ENCODE measurements at places on chromosomes 12 and 14.

GRCh38 chr12:42893803-42894202, 304.3 kb upstream of the PRICKLE1 start:
- DNase-seq: no peak

DNA sequence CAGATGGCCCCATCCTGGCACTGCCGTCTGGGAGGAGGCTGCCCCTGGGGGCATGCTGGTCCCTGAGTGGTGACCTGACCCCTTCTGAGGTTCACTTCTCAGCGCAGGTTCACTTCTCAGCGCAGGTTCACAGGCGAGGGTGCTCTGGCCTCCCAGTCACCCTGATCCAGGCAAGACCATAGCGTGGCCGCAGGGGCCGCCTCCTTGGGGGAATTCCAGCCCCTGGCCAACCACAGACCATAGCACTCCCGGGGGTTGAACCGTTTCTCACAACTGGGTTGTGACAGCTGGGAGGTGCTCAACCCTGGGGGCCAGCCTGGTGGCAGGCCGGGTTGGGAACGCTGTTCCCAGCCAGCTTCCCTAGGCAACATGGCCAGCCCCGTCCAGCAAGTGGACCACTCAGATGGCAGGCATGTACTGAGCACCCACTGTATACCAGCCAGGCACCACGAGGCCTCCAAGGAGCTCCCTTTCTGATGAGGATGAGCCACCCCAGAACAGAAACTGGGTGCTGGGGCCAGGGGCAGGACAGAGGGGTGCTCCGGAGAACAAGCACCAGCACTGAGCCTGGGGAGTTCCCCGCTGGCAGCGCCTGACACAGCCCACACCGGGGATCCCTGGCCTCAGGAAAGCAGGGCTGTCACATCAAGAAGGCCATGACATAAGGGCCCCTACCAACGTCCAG, 28.3 kb upstream of the ZFP36L1 start:
- no peak for DNase-seq

DNA sequence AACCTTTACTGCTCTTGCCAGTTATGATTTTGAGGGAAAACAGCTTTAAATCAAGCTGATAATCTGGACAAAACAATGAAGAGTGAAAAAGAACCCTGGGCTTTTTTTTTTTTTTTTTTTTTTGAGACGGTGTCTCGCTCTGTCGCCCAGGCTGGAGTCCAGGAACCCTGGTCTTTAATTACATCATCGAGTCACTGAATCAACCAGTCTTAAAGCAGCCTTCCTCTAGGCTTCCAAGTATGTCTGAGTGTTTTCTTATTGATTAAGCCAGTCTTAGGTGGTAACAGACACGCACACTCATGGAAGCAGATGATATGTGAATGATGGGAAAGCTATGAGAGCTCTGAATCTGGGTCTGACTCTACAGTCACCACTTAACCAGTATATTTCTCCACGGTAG, 5.9 kb upstream of the VCPKMT start:
- no peak for DNase-seq

- DNase-seq: no peak
Observed at GRCh38 chr12:91952916-91953315, 192.7 kb downstream of the BTG1 start.

- no peak for DNase-seq
Observed at GRCh38 chr14:64767215-64767964, 63.2 kb downstream of the PLEKHG3 start.

- DNase-seq: no peak
Observed at GRCh38 chr12:104683831-104684503, 227.2 kb downstream of the CHST11 start.

- no peak for DNase-seq
Observed at GRCh38 chr14:72559669-72560255, 334.1 kb downstream of the DPF3 start.

DNA sequence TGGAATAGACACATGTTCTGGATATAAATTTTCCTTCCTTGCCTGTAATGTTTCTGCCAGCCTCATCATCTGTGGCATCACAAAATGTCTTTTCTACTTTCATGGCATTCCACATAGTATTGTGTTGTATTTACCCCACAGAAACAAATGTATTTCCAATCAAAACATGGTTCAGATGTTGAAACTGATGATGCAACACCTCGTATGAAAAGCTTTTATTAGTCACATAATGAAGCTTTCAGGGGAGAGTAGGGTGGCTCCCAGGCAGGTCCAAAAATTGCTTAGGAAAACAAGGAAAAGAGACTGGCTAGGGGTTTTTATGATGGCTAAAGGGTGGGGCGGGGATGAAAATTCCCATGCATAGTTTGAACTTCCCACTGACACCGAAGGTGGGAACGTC, 29.1 kb upstream of the ZNF641 start:
- DNase-seq: no peak

DNA sequence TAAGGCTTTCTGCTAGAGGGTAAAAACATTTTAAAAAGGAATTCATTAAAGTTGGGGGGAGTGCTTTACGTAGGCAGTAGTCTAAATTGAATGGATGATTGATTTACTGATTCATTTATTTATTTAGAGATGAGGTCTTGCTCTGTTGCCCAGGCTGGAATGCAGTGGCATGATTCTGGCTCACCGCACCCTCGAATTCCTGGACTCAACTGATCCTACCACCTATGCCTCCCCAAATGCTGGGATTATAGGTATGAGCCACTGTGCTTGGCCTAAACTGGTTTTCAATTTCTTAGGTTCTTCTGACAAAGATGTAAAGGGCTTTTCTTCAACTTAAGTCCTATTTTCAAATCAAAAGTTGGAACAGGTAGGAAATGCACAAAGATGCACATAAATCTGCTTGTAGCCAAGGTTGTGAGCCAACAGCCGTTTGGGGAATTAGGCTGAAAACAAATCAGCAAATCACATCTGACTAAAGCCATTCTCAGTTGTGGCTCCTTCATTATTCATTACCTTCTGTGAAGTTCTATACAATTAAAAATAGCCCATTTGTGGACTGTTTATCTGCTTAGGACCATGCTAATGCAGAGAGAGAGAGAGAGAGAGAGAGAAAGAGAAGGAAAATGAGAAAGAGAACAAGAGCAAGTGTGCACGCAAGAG, 218.0 kb downstream of the PPM1H start:
- DNase-seq: no peak

DNA sequence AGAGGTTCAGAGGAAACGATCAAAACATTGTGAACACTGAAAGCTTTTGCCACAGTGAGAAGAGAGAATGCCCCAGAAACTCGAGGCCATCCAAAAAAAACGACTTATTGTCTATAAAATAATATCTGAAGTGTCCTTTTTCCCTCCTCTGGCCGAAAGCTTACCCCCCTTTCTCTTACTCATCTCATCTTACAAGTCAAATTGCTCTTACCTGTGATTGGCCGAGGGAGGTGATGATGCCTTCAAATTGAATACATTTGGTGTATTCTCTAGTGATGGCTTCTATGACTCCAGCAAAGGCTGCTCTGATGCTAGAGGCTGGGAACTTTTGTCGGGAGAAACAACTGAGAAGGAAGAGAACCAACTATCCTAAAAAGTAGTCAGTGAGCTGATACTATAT, 90.7 kb downstream of the PTCSC3 start:
- no peak for DNase-seq

GRCh38 chr14:78451319-78451695, 281.1 kb downstream of the NRXN3 start:
- DNase-seq: no peak

DNA sequence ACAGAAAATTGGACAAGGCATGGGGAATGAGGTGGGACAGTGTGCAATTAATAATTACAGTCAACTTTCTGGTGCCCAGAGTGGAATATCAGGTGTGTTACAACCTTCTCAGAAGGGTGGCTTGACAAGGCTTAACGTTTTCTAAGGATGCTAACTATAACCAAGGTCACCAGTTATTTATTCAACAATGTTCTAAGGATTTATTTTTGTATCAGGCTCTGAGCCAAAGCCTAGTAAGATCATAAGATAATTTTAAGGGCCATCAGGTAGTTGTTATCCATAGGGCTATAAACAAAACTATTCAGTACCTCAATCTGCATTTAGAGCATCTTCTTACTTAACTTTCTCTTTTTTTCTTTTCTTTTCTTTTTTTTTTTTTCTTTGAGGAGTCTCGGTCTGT, 134.0 kb downstream of the TMTC1 start:
- DNase-seq: no peak

DNA sequence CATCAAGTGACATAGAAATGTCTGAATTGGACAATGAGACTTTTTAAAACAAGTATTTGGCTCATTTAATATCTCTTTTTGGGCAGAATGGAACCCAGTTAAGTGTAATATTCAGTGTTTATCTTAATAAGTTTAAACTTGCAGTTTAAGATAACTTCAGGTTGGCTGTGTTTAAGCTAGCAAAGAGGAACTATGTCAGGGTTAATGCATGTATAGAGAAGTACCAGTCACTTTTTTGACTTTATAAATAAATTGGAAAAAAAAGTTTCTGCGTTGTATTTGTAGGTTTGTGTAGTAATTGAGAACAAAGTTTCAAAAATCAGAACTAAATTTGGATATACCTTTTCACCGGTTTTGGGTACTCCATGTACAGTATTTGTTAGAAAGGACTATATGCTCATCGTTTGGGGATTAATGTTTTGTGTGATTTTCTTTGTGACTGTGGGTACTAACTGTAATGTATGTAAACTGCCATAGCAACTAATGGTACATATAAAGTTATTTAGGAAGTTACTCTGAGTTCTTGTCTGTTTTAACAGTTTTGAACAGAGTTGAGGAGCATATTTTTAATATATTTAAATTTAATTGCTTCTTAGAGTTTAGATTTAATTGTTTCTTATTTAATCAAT, 4.5 kb downstream of the HMGA2 start:
- DNase-seq: no peak

- DNase-seq: no peak
Observed at GRCh38 chr14:103023881-103024473, 33.4 kb downstream of the CDC42BPB start.

DNA sequence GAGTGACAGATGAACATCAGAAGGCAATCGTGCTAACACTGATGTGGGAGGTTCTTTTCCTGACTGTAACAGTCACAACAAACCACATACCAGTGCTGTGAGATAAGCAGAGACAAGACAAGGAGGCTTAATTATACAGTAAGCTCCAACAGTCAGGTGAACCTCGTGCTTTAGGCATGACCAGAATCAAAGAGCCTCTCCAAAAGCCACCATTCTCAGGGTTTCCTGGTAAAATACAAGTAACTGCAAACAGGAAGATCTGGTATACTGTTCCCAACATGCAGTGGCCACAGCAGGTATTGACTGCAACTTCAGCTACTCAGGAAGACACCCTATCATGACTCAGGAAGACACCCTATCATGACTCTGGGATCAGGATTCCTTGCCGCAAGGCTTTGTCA, 47.3 kb upstream of the GTF2A1 start:
- DNase-seq: no peak

GRCh38 chr12:69630191-69630590, 19.5 kb upstream of the LRRC10 start:
- no peak for DNase-seq

DNA sequence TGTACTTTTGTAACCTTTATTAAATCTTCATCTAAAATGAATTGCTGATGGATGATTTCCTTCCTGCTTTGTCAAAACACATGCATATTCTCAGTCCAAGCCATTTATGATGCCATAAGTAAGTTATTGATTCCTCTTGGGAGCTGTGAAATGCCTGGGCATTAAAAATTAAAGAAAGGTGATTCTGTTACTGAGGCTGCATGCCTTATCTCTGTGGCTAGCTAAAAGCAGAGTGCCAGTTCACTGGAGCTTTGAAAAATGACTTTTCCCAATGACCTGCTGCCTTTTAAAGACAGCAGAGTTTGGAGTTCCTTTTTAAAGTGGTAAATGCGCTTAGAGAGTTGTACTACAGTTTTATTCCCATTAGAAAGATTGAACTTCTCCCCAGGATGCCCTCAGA, 152.1 kb downstream of the TMTC2 start:
- DNase-seq: no peak

DNA sequence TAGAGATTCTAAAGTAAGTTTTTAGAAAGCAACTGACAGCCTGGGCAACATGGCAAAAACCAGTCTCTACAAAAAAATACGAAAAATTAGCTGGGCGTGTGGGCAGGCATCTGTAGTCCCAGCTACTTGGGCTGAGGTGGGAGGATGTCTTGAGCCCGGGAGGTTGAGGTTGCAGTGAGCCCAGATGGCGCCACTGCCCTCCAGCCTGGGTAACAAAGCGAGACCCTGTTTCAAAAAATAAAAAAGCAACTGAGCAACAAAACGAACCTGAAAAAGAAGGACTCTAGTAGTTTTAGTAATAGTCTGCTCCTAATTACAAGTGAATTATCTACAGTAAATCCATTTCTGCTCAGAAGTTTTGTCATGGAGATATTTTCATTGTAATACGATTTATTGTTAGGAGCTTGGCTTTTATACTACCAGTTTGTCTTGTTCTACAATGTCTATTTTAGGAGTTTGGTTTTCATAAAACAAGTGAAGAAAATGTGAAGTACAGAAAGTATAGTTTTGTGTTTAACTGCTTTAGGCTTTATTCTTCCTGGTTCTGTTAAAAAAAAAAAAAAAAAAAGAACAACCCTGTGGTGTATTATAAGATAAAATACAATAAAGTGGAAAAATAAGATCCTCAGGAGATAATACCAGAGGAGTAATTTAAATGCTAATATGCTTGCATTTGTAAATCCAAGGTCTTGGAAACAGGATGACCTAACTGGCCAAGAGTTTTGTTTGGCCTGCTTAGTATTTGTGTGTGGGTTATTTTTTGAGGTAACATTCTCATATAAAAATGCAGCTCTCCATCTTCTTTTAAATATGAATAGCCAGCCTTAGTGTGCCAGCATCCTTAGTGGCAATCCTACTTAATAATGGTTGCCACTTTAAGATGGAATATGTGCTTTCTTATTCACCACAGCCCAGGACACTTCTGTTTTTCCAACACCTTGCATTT, 2.8 kb downstream of the TMX1 start:
- DNase-seq: no peak

GRCh38 chr12:103778781-103779180, 62.3 kb downstream of the NT5DC3 start:
- no peak for DNase-seq

DNA sequence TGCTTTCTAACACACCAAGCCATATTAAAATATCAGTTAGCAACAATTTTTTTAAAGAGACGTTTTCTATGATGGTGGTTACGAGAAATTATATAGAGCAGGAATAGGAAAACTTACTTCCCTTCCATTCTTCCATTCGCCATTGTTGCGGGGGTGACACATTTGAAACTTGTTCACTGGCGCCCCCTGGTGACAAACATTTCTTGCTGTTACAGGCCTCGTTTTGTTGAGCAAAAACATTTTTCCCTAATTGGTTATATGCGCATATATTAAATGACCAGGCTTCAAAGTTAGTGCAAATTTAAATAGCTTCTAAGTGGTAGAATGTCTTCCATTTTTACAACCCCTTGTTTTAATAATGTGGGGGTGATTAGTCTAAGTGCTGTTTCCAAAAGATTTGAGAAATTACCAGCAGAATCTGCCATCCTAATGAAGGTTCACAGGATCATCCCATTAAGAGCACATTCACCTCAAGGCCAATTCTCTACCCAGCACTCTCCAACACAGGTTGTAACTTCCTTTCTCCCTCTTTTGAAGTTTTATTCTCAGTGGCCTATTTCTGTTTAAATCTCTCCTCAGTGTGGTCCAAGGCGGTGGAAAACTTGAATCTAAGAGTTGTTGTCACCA, 1124.7 kb downstream of the FLRT2 start:
- DNase-seq: no peak

GRCh38 chr12:117347588-117347987, 13.8 kb downstream of the NOS1 start:
- no peak for DNase-seq

Data from GM04504 (cell line).